ENCODE measurements at places on chromosomes 5 and 9.

DNA sequence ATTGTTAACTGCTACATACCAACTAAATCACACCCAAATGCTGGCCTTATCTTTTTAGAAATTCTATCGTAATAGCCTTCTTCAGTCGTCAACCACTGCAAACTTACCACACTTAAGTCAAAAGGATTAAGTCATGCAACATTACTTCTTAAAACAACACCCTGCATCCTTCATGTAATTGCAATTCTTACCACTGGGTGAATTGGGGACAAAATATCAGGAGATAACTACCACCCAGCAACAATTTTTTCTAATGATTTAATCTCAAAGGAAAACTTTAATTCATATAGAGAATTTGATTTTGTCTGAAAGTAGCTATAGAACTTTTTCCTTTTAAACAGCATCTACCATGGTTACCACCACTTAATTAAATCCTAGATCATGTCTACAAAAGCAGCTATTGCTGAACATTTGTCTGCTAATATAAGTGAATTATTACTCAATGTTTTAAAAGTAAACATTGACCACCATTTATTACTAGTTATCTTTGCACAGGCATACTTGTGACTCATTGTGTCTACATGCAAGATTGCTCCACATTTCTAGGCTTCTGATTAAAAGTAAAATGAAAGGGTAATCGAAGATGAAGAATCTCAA is 10.5 kb downstream of the MLLT3 start:
- no peak for DNase-seq

- DNase-seq, result no peak
Measured at GRCh38 chr5:172591636-172592035, 49.4 kb upstream of the NEURL1B start.

DNA sequence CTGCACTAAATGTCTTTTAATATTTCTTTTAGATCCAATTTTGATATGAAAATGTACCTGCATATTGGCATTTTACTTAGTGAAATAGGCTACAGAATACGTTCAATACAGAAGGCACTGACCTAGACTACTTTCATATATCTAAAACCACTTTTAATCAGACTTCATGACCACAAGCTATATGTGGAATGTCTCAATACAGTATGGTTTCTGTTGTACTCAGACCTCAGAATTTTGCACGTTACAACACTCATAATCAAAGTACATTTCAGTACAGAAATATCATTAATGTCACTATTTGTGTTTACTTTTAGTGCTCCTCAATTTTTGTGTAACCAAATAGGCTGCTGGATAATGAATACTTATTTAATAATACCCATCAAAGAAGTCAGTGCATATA is 74.8 kb downstream of the MEF2C start:
- no peak for DNase-seq

DNA sequence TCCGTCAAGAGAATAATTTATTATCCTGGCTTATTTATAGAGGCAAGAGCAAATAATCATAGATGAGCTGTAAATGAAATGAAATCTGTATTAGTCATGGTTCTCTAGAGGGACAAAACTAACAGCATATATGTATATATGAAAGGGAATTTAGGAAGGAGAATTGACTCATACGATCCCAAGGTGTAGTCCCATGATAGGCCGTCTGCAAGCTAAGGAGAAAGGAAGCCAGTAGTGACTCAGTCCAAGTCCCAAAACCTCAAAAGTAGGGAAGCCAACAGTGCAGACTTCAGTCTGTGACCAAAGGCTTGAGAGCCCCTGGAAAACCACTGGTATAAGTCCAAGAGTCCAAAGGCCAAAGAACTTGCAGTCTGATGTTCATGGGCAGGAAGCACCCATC is 515.9 kb upstream of the CYLC2 start:
- no peak for DNase-seq

DNA sequence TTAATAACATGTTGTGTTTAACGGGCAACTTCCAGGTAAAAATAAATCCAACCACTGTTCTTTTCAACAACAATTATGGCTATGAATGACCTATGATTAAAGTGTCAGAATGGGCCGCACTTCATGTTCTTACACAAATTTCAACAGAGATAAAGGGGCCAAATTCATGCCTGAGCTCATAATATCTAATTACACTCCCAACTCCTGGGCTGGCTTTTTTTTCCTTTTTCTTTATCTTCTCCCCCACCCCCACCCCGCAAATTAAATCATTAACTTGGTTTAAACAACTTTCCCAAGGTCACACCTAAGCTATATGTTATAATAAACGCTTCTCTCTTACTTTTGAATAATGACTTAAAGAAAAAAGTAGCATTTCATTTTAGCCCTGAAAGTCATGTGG is 25.8 kb downstream of the ZNF608 start:
- no peak for DNase-seq

GRCh38 chr5:78546276-78546996 is 102.1 kb downstream of the LHFPL2 start:
- no peak for DNase-seq

- no peak for DNase-seq
Measured at GRCh38 chr5:36481454-36482120, 124.8 kb upstream of the SLC1A3 start.

- no peak for DNase-seq
Measured at GRCh38 chr5:453725-454481, 10.9 kb downstream of the EXOC3 start.

DNA sequence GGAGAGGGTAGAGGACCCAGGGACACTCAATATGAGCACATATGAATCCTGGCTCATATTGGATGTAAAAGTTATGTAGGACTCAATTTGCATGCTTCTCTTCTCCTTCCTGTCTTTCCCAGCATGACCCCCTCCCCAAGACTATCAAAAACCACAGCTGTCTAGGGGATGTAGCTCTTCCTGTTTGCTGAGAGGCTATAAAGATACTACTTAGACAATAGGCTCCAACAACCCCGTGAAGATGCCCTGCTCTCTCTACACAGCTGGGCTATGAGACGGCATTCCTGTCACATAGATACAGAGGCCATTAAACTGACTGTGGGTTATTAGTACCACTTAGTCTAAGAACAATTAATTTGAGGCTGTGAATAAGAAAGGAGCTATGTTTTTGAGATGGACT is 56.5 kb upstream of the PCSK1 start:
- no peak for DNase-seq

GRCh38 chr5:106648401-106648800 is 1022.3 kb downstream of the EFNA5 start:
- no peak for DNase-seq

DNA sequence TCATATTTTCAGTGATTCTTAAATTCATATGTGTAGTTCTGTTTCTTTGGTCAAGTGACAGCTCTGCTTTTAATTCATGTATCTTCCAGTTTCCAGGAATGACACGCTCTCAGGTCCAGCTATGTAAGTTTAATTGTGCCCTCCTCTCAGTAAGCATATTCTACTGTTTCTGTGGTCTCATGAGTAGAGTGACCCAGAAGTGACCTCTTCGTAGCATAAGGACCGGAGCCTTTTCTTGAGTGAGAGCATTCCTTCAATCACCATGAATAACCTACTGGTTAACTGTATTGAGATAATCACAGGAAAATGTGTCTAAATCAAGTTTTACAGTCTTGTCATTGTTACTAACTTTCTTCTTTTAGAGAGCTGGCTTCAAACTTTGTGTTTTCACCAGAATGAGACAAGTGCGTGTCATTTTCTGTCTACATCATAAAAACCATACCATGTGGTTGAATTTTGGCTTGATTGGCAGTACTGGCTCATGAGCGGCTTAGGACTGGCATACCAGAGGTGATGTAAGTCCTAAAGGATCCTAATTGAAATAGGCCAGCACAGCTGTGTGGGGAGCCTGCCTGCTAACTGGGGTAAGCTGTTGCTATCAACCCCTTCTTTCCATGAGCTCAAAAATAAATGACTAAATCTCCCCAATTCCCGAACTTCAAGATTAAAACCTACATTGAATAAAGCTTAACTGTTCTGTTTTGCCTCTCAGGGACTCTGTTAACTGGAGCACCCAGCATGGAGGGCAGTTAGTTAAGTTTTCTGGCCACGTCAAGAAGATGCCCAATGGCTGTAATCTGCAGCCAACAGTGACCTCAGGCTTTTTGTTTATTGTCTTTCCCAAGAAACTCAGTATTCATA is 4.8 kb downstream of the ADAMTSL1 start:
- no peak for DNase-seq

- DNase-seq, result no peak
Measured at GRCh38 chr5:16866795-16867576, 69.1 kb downstream of the MYO10 start.

DNA sequence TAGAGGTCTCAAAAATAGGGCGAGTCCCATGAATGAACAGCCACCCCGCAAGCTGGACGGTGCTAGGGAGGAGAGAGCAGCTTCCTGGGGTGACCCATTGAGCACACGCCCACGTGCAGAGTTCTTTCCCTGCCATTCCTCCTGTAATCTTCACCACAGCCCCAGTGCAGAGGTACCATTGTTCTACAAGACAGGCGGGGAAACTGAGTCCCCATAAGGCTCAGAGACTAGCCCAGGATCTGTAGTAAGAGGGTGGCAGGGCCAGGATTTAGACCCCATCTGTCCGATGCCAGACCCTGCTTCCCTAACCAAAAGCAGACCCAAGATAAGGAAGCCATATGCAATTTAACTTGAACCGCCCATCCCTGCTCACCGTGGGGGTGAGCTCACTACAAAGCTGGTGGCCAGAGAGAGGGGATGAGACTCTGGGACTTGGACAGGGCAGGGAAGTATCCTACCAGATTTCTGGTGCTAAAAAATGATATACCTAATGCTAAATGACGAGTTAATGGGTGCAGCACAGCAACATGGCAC is 36.7 kb upstream of the ORM1 start:
- no peak for DNase-seq

- no peak for DNase-seq
Measured at GRCh38 chr5:1660511-1660910, 136.8 kb upstream of the LPCAT1 start.

DNA sequence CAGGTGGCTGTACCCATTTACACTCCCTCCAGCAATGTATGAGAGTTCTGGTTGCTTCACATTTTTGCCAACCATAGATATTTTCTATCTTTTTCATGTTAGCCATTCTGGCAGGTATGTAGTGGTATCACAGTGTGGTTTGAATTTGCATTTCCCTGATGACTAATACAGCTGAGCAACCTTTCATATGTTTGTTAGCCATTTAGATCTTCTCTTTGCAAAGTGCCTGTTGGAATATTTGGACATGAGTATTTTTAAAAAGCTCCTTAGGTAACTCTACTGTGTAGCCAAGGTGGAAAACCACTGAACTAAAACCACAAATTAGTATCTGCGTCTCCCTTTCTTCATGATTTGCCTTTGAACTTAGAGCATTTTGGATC is 31.9 kb downstream of the IRF1 start:
- DNase-seq, result no peak

DNA sequence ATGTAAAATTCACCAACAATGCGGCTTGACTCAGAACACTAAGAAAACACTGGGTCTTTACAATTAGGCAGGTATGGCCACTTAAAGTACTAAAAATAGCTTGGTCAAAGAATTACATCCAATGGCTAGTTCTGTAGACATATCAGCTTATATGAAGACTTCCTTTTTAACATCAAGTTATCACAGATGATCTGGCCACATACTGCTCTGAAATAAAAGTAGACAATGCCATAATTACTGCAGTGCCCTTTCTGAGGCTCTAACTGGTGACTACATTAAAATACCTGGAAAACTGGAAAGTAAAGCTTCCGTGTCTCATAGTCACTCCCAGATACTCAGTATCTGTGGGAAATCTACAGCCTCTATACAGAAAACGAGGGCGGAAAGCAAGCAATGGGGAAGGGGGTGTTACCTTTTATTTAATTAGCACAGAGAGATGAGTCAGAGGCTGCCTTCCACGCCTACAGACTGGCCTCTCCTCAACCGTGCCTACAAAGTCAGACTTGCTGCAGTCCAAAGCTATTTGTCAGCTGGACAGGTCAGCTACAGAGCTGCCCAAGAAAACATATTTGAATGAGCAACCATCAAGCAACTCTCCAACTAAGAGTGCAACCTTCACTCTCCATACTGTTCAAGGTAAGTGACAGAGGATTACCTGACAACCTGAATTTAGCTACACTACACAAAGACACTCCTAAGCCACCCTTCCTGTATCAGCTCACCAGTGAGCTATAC is 8.7 kb downstream of the SERINC5 start:
- peak; percentile 42 for DNase-seq

Measured in activated T-helper 9 cell treated with anti-CD3 and anti-CD28 coated beads, Interleukin-2, amount 50 U/mL, for 16 hours (primary cell).